GM12878 (cell line): ENCODE measurements at places on chromosomes 1 and 21.

DNA sequence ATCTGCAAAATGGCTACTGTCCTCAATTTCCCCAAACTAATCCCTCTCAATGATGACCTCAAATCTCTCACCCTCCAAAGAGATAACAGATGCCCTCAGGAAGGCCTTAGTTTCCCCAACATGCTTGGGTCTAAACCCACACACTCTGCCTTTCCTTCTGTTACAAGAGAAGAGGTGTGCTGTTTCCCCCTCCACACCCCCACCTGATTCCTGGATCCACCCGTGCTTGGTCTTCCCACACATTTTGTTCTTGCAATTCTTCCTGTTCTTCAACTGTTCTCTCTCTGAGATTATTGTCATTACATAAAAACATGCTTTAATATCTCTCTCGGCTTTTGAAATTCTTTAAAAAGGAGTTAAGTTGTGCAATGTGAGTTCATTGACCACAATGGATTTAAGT, 5.7 kb upstream of the CBR3 start:
- no peak overlapping the region for H3K4me3 ChIP-seq
- no peak overlapping the region for H3K27ac ChIP-seq
- peaks cover 1% of the 10 kb centered on the region; the same call in 1 of the 2 replicates for H3K27me3 ChIP-seq
- no peak for DNase-seq

GRCh38 chr1:40032240-40032891, 8.2 kb upstream of the CAP1 start:
- no peaks in the 10 kb centered on the region for H3K36me3 ChIP-seq
- H3K4me1 ChIP-seq, result peaks cover 9% of the 10 kb centered on the region
- DNase-seq, result no peak
- H3K27ac ChIP-seq, result no peak overlapping the region
- H3K4me3 ChIP-seq, result no peak overlapping the region

GRCh38 chr1:110945626-110946025, 18.1 kb downstream of the LRIF1 start:
- no peak for DNase-seq
- H3K4me1 ChIP-seq, result no peaks in the 10 kb centered on the region
- H3K27ac ChIP-seq, result no peak overlapping the region
- no peaks in the 10 kb centered on the region for H3K36me3 ChIP-seq
- H3K4me3 ChIP-seq, result no peak overlapping the region

GRCh38 chr1:199447906-199448305, 579.6 kb upstream of the NR5A2 start:
- no peaks in the 10 kb centered on the region for H3K36me3 ChIP-seq
- H3K27me3 ChIP-seq, result no peaks in the 10 kb centered on the region; the same call in none of the 2 replicates
- no peaks in the 10 kb centered on the region for H3K4me1 ChIP-seq
- H3K4me3 ChIP-seq, result no peak overlapping the region
- DNase-seq, result no peak
- no peak overlapping the region for H3K27ac ChIP-seq

- no peaks in the 10 kb centered on the region for H3K27me3 ChIP-seq
- H3K4me1 ChIP-seq, result no peaks in the 10 kb centered on the region
- no peak overlapping the region for H3K27ac ChIP-seq
- no peaks in the 10 kb centered on the region for H3K36me3 ChIP-seq
Observed at GRCh38 chr21:15436031-15436430, 293.8 kb upstream of the USP25 start.
